ENCODE measurements at places on chromosomes 16 and 17.

DNA sequence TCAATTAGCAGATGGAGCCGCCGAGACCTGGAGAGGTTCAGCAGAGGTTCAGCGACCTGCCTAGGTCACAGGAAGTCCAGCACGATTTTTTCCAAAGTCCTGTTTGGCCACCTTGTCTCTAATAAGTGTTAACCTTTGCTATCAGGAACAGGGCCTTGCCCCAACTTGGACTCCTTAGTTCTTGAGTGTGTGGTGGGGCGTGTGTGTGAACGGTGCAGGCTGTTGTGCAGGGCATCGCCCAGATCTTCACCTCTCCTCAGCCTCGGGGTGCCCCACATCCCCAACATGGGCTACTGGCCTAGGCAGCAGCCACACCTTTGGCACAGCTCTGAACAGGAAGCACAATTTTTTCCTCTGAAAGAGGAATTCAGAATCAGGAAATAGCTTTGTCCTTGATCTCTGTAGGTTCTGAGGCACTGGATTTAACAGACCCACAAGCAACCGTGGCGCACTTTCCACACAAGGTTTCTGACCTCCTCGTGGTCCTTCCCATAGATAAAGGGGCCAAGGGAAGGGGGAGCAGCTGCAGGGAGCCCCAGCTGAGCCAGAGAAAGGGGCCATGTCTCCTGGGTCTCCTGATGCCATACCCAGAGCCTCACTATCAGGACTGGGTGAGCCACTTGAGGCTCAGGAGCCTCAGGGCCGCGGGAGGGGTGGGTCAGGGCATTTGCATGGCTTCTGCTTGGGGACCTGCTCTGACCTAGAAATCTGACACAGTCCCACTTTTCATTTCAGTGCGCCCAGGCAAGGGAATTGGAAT, 10.4 kb downstream of the MPRIP start:
- no peak for DNase-seq

GRCh38 chr16:11913425-11914079, 2.2 kb downstream of the GSPT1 start:
- peak; percentile 21 for DNase-seq

DNA sequence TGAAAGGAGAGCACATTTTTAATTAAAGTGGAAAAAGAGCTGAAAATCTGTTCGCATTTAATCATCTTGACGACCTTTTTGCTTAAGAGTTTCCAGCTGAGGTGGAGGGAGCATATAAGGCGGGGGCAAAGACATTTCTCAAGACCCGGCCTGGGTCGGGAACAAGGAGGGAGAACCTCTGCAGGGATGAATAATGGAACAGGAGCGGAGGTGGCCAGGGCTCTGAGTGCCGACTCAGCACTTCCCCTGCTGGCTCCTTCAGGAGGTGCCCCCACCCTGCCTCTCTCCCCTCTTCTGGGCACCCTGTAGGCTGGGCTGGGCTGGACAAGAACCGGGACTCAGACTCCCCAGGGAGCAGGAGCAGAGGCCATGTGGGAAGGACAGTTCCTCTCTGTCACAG, 7.9 kb upstream of the NGFR start:
- DNase-seq: no peak

- DNase-seq: no peak
Observed at GRCh38 chr16:66605979-66606751, 1.7 kb downstream of the CMTM3 start.

GRCh38 chr16:6498858-6499257, 833.8 kb upstream of the RBFOX1 start:
- DNase-seq: no peak

- no peak for DNase-seq
Observed at GRCh38 chr17:73066148-73066884, 26.2 kb downstream of the SLC39A11 start.

GRCh38 chr17:1244606-1245012, 25.6 kb upstream of the BHLHA9 start:
- DNase-seq: no peak

DNA sequence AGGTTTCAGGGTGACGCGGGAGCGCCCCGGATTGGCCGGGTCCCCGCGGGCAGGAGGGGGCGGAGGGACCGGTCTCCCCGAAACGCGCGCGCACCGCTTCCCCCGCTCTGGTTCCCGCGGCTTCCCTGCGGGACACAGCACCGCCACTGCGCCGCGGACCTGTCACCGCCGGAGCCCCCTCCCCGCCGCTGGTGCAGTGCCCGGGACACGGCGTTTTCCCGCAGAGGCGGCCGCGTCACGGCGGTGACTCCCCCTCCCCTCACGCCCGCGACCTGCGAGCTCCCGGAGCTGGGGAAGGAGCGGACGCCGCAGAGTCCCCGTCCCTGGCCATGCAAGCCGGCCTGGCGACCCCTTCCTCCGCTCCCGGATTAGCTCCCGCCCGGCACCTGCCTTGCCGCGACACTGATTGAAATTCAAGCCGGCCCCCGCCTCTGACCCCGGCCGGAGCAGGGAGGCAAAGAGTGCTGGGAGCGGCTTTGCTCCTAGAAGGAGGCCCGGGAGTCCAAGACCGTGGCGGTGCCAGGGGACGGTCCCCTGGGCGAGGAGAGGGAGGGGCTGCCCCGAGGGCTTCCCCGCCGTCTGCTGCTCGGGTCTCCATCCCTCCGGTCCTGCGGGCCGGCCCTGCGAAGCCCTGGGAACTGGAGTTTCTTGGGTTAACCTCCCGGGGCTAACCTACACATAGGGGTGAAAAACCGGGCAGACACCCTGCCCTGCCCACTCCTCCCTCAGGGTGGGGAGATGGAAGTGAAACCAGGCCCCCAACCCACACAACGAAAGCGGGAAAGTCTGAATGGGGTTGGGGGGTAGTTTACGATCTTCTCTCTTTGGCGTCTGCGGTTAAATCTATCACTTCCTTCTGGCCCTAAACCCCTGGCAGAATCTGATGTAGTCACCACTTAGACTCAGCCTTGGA, 1.0 kb downstream of the RHBDL3 start:
- DNase-seq: no peak

GRCh38 chr16:23031508-23032098, 117.6 kb downstream of the USP31 start:
- DNase-seq: no peak

GRCh38 chr17:76772842-76773525, 35.1 kb downstream of the MFSD11 start:
- peak; percentile 33 for DNase-seq

GRCh38 chr17:75897160-75898019, 639 bp upstream of the TRIM65 start:
- DNase-seq: no peak

DNA sequence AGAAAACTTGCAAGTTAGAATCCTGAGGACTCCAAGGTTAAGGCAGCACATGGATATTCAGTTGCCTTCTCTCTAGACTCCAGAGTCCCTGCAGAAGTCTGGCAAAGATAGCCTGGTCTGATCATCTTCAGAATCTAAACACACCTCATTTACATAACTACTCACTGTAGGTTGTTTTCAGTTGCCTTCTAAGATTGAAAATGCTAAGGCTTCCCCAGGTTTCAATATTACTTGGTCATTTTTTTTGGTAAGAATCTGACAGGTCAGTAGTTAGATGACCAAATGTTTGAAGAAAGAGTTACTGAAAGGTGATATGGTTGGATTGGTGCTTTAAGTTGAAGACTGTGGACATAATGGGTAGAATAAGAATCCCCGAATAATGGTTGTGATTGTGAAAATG, 205.4 kb upstream of the KCNJ16 start:
- no peak for DNase-seq

- no peak for DNase-seq
Observed at GRCh38 chr16:75271441-75272096, 20.1 kb upstream of the BCAR1 start.

DNA sequence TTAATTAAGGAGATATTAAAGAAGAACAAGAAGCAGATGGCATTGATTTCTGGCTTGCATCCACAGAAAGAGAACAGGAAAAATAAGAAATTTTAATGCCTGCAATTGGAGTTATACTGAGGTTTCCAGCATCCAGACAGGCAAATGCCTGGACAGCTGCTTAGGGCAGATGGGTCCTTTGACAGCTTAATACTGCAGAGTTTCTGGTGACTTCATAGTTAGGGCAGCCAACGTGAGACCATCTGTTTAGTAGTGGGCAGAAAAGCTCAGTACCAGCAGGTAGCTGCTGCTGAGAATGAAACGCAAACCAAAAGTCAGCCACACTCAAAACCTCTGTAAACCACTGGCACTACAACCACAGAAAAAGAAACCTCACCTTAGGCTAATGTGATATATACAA, 109.8 kb downstream of the CDK5R1 start:
- no peak for DNase-seq

GRCh38 chr16:9679213-9679767, 502.9 kb downstream of the GRIN2A start:
- DNase-seq: no peak

DNA sequence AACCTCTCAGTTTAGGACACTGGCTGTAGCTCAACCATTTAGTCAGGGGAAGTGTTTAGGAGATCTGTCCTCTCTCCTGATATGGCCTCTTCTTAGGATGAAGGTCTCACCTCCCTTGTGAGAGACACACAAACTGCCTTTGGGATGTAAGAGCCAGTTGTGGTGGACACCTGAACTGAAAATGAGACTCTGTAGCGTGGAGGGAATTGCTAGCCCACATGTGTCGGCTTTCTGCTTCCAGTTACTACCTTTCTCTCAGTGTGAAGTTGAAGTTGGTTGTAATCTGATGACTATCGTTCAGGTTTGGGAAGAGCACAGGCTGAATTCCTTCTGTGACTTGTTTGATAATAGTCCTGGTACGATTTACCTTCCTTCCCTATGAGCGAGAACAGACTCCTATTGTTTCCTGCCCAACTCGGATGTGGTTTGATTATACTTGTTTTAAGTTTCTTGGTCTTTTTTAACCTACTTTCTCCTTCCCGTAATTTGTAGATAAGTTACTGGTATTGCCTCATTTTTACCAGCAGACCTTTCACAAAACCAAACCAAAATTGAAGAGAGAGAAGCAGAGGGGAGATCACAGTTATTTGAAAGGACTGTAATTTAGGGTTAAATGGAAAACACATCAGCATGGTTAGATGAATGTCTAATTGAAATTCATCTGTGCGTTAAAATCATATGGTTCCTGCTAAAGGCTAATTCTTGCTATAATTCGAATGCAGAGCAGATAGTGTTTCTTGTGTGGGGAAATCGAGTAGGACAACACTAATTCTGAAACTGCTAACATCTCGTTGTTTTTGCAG, 43.2 kb downstream of the CLEC16A start:
- DNase-seq: no peak

Measured in activated CD4-positive, CD25-positive, alpha-beta regulatory T cell treated with anti-CD3 and anti-CD28 coated beads, Interleukin-2, amount 50 U/mL, for 16 hours (primary cell).